Skeletal muscle tissue (tissue), 5 donors: ENCODE measurements at places on chromosomes 2 and 18. TPM values are rescaled to one million over a fixed set of nuclear protein-coding genes. Genes with fewer than 3 reads are reported as not detected.

Gene DTNB
- total RNA-seq: 3.1 TPM

Gene EFEMP1
- total RNA-seq: 18.3 TPM

Gene TUBA3D
- total RNA-seq: 1.0 TPM

Gene TSGA10
- 2.1 TPM for total RNA-seq

Gene ABCG8
- total RNA-seq: under 0.01 TPM

Gene ANKRD62
- not detected for total RNA-seq

Gene FARP2
- total RNA-seq: 21.9 TPM

Gene SP9
- total RNA-seq: not detected

Gene ACMSD
- not detected for total RNA-seq

Gene FAM237A
- not detected for total RNA-seq

Gene GALR1
- total RNA-seq: not detected
